Memory B cell (primary cell): ENCODE measurements at places on chromosomes 3 and 15.

- H3K27ac ChIP-seq: no peak overlapping the region
- peaks cover 3% of the 10 kb centered on the region for H3K4me1 ChIP-seq
- H3K4me3 ChIP-seq: no peak overlapping the region
- no peak for DNase-seq
- H3K27me3 ChIP-seq: no peaks in the 10 kb centered on the region
Observed at GRCh38 chr15:19899021-19899824, 642.4 kb downstream of the GOLGA6L6 start.

GRCh38 chr3:159929171-159930141 lies 59.2 kb upstream of the IL12A start:
- DNase-seq: no peak
- H3K27ac ChIP-seq: no peak overlapping the region

DNA sequence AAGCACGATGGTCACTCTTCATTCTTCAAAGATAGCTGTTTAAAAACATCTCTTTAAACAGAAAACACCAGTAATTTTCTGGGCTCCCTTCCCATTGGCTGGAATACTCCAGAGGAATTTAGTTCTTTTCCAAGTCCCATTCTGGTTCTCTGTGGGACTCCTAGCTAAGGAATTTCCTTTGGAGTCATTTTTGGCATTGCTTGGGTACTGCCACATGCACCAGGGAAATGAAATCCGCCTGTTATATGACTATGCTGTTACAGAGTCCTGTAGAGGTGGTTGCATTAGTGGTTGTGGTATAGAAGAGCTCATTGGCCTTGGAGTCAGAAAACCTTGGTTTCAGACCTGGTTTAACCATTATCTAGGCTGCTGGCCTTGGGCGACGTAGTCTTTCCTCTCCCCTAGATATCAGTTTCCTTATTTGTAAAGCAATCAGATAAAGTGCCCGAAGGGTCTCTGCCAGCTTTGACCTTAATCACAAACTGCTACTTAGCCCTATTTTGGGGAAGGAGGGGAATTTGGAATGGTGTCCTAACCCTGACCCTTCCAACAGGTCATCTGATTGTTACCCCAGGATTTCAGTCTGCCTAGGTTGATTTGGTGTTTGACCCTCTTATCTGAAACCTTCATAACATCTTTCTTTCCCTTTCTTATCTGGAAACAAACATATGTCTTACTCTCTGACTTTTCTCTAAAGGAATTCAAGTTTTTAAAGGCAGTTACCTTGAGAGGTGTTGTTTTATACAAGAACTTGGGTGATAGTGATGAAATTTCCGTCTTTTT lies 13.4 kb downstream of the RTP1 start:
- H3K36me3 ChIP-seq: peaks cover 10% of the 10 kb centered on the region
- peaks cover 18% of the 10 kb centered on the region for H3K27me3 ChIP-seq
- no peak overlapping the region for H3K4me3 ChIP-seq
- DNase-seq: no peak

DNA sequence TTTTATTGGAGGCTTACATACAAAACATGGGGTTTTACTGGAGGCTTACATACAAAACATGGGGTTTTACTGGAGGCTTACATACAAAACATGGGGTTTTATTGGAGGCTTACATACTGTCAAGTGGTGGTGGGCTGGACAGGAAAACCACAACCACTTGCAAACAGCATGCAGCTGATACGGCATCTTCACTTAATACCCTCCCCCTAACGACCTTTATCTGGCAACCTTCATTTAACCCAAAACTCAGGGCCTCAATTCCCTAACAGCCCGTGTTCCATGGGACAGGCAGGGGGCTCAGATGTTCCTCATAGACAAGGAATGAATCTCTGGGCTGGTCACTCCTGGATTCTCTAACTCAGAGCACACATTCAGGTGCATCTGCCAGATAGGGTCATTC lies 137.1 kb downstream of the CD47 start:
- no peak overlapping the region for H3K4me3 ChIP-seq
- no peak for DNase-seq
- peaks cover 5% of the 10 kb centered on the region for H3K4me1 ChIP-seq
- H3K36me3 ChIP-seq: peaks cover 3% of the 10 kb centered on the region

DNA sequence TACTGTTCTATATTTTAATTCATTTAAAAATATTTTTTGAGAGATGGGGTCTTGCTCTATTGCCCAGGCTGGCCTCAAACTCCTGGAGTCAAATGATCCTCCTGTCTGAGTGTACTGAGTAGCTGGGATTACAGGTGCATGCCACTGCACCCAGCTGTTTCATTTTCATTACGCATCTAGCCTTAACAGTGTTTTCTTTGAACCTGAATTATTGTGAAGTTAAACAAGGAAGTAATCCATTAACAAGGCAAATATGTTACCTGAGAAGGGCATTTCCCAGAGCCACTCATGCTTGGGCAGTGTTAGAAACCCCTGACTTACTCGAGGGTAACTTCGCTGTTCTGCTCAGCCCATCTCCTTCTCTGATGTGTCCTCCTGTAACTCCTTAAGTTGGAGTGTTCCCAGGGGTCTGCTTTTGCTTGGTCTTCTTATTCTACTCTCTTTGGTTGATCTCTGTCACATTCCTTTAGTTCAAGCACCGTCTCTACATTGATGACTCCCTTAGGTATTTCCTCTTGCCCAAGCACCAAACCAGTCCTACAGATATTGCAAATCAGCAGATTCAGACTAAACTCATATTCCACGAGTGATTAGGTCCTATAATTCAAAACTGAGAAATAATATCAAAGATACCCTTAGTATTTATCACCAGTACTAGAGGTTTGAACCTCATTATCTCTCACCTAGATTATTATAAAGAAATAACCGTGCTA lies 107.9 kb downstream of the STAC start:
- H3K27ac ChIP-seq: no peak overlapping the region
- H3K4me3 ChIP-seq: no peak overlapping the region
- peaks cover 6% of the 10 kb centered on the region for H3K27me3 ChIP-seq
- no peaks in the 10 kb centered on the region for H3K36me3 ChIP-seq
- no peak for DNase-seq
